Stimulated activated CD4-positive, alpha-beta T cell treated with anti-CD3 and anti-CD28 coated beads, Interleukin-15, amount 100 ng/mL, for 1 hour (primary cell): ENCODE measurements at places on chromosomes 2 and 18.

DNA sequence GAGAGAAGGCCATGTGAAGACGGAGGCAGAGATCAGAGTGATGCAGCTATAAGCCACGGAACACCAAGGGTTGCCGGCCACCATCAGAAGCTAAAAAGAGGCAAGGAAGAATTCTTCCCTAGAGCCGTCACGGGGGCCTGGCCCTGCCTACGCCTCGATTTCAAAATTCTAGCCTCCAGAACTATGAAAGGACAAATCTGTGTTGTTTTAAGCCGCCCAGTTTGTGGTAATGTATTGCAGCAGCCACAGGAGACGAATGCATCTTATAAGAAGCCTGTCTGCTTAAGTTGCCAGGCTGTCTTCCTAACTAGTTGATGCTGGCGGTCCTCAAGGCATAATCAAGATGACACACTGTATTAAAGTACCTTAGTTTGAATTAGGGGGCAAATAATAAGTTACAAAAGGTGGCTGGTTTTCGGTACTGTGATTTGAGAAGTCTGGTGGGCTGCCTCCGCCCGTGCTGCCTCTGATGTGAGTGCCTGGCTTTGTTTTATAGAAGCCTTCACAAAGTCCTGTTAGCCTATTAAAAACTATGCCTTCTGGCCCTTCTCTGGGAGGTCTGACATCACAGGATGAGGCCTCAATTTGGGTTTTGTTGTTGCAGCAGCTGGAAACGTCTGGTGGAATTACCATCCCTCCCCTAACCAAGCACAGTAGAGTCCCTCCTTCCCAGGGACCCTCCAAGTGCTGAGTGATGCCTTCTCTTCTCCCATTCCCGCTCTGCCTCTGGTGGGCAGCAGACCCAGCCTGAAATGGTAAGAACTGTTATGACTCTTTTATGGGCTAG lies 53.6 kb downstream of the SRD5A2 start:
- DNase-seq, result no peak

- no peak for DNase-seq
Observed at GRCh38 chr2:209579230-209579749, 155.4 kb downstream of the MAP2 start.

- DNase-seq, result no peak
Observed at GRCh38 chr2:149005471-149006077, 32.9 kb upstream of the LYPD6B start.

GRCh38 chr2:203586206-203586605 lies 51.1 kb upstream of the RAPH1 start:
- no peak for DNase-seq

- no peak for DNase-seq
Observed at GRCh38 chr2:7660816-7661215, 743.6 kb downstream of the RNF144A start.

DNA sequence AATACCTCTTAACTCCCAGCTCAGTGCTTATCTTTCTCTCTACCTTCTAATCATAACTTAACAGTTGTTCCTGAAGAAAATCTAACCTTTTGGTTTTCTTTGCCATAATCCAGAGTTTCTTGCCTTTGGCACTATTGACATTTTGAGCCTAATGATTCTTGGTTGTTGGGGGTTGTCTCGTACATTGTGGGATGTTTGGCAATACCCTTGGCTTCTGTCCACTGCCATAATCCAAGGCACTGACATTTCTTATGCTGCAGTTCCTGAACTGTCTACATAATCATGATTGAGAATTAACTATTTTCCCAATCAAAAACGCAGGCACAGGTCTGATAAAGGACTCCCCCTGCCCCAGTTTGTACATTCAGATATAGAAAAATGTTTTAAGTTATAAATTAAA lies 203.2 kb upstream of the MEX3C start:
- DNase-seq, result no peak

DNA sequence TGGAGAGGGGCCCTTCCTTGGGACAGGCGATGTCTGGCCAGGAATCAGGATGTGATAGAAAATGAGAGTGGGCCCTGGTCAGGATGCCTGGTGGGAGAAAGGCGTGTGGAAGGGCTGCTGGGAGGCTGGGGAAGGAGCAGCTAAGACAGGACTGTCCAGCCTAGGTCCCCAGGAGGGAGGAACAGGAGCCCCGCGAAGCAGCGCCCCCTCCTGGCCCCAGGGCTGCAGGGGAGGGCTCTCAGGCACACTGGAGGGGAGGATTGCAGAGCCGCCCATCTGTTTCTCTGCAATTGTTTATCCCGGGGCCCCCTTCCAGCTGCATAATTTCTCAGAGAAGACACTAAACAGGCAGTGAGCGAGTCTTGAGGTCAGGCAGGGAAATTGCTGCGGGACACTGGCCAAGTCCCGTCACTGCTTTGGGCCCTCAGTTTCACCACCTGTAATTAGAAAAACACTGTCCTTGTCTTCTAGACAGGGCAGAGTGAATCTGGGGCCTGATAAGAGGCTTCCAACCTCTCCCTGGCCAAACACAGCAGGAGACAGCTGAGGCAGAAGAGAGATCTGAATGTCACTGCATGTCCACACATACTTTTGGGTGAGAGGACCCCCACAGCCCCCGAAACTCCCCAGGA lies 3.9 kb upstream of the NPPC start:
- no peak for DNase-seq

DNA sequence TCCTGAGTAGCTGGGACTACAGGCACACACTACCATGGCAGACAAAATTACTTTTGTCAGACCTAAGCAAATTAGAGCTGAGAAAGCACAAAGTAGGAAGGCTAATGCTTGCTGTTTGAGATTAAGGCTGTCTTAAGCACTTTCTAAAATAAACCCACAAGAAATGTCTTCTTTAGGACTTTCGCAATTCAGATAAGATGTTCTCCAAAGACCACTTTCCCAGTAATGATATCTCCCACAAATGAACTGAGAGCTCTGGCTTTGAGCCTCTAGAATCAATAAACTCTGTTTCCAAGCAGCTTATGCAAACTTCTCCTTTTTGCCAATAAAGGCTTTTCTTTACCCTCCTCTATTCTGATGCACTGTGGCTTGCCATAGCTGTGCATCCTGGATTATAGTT lies 32.0 kb upstream of the GALNT1 start:
- no peak for DNase-seq

- no peak for DNase-seq
Observed at GRCh38 chr2:112869258-112869842, 32.8 kb upstream of the IL1B start.

GRCh38 chr2:23312996-23313606 lies 71.9 kb upstream of the KLHL29 start:
- peak; percentile 6 for DNase-seq

DNA sequence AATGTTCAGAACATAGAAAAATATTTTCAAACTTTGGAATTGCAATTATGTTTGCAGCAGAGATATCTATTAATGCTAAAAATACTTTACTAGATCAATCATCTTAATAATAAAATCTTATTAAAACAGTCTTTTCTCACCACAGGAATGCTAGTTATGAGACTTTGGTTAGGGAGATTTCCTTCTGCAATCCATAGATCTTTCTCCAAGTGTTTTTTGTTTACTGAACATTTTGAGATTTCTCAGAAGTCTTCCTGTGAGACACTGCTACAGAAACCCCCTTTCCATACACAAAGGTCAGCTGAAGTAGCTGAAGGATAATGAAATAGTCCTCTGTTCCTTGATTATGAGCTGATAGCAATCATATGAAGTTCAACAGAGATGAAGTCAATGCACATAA lies 59.4 kb upstream of the RAPH1 start:
- DNase-seq, result no peak

DNA sequence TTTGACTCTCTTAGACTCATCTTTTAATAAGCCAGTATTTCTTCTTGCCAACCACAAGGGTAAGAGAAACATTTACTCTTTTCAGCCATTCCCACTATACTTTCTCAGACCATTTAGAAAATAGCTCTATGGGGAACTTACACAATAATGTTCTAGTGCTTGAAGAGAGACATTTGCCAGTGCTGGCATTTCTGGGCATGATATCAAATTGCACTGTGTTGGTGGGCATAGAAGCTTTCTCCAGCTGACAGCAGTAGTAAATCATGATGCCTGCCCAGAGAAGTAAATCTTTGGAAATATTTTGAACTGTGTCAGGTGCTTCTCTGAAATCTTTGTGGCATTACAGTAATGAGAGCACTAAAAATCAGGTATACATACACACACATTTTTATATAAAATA lies 346.6 kb downstream of the CBLN2 start:
- no peak for DNase-seq

DNA sequence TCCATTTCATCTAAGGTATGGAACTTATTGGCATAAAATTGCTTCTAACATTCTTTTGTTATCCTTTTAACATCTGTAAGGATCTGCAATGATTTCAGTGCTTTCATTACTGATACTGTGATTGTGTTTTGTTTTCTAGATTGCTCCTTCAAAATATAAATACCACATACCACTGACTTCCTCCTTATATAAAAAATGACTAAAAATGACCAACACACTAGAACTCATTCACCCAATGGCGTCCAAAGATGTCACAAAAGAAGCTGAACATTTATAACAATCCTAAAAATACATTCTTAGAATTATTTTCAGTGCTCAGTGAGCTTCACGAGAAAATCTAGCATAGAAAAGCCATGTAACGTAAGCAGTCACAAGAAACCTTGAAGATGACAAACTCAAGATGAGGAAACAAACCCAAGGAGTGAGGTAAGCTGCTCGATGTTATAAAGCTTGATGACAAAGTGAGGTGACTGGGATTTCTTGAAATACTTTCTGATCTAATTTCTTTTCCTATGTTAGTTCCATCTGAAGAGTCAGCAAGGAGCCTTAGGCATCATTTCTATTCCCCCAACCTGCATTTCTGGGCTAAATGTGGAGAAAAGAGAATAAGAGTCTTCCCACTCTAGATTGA lies 42.6 kb downstream of the PNO1 start:
- no peak for DNase-seq

- DNase-seq, result no peak
Observed at GRCh38 chr2:29035016-29035745, 39.1 kb downstream of the PCARE start.

- DNase-seq, result no peak
Observed at GRCh38 chr2:217731805-217732204, 271.0 kb downstream of the TNS1 start.

DNA sequence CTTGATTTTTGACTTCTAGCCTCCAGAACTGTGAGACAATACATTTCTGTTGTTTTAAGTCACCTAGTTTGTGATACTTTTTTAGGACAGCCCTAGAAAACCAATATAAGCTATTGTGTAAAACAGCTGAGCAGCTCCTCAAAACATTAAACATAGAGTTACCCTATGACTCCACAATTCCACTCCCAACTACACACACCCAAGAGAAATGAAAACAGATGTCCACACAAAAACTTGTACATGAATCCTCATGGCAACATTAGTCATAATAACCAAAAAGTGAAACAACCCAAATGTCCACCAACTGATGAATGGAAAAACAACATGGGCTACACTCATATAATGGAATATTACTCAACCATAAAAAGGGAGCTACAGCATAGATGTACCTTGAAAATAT lies 32.6 kb downstream of the TNS1 start:
- DNase-seq, result no peak

DNA sequence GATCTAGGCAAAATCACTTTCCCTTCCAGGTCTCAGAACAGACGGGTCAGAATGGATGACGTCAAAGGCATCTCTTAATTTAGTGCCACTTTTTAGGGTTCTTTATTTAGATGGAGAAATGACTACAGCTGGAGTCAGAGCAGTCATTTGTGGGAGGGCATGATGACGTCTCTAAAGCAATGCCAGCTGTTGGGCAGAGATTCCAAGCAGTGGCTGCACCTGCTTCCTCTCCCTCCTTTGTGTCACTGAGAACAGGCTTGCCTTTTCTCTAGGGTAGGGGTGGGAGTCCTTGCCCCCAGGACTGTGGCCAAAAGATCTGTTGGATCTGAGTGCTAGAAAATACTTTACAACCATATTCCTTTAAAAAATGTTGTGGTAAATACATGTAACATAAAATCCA lies 28.7 kb upstream of the SKOR2 start:
- DNase-seq, result no peak

DNA sequence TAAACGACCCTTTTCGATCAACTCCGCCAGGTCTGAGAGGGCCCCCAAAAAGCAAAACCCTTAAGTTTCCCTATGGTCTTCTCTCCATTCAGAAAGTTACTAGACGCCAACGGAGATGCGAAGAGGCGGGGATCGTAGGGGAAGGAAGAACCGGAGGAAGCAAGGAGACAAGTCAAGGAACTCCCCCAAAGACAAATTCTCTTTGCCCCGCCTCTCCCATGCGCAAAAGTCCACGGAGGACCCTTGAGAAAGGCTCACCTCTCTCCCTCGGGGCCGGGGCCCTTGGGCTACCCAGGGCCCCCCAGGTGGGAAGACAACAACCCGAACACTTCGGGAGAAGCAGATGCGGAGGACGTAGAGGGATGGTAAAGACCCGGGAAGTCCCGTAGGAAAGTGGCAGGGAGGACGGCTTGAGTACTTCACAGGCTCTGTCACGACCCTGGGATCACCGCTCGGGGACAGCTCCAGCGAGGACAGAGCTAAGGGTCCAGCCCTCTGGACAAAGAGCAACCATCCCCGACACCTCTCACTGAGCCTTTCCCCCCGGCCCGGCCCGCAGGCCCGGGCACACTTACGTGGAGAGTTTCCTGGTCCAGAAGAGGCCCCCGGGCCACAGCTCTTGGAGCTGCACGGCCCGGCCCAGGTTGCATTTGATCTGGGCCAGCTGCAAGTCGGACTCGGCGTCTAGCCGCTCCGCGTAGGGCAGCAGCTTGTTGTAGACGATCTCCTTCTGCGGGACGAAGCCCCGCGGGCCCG lies 647 bp downstream of the PSME4 start:
- DNase-seq, result no peak

- no peak for DNase-seq
Observed at GRCh38 chr2:223641082-223641481, 38.9 kb upstream of the SCG2 start.

- DNase-seq, result no peak
Observed at GRCh38 chr2:24040511-24040910, 6.7 kb downstream of the WDCP start.

GRCh38 chr2:18896125-18896764 lies 306.9 kb upstream of the NT5C1B start:
- DNase-seq, result no peak

GRCh38 chr2:58070765-58071164 lies 24.2 kb downstream of the VRK2 start:
- DNase-seq, result no peak

- DNase-seq, result no peak
Observed at GRCh38 chr2:220811115-220811514, 761.0 kb downstream of the EPHA4 start.

DNA sequence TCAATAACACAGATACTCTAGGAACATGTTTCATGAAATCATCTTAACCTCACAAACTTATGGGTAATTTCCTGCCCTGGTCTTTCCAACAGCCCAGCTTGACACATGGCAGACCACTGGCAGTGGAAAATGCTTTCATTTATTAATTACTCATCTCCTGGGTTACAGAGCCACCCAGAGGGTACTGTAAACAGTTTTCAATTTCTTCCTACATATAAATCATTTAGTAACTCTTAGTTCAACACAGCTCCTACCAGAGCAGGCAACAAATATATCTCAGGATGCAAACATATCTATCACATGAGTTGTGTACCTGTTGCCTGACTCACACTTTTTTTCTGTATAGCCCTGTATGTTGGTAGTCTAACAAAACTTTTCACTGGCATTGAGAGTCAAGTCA lies 99.2 kb upstream of the VRK2 start:
- no peak for DNase-seq
